ENCODE measurements at places on chromosomes 1 and 21. TPM values are rescaled to one million over a fixed set of nuclear protein-coding genes. Genes with fewer than 3 reads are reported as not detected.
A peak's percentile ranks its signal among the peaks of the same experiment; 100 is the strongest.

ZNF593OS gene
- not detected for total RNA-seq

CR1L gene
- 0.98 TPM for total RNA-seq

DNA sequence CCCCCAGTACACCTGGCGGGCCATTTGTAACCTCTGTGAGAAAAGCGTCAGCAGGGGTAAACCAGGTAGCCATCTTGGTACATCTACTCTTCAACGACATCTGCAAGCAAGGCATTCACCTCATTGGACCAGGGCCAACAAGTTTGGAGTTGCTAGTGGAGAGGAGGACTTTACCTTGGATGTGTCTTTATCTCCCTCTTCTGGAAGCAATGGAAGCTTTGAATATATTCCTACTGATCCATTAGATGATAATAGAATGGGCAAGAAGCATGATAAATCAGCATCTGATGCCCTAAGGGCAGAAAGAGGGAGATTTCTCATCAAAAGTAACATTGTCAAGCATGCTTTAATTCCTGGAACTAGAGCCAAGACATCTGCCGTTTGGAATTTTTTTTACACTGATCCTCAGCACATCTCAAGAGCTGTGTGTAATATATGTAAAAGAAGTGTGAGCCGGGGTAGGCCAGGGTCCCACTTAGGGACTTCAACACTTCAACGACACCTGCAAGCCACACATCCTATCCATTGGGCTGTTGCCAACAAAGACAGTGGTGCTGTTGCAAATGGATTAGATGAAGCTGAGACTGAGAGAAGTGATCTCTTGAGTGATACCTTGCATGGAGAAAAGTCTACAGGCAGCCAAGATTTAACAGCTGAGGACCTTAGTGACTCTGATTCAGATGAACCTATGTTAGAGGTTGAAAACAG, 2.7 kb downstream of the ZBED6 start:
- H3K27ac ChIP-seq = no peak overlapping the region
- peaks cover 9% of the 10 kb centered on the region for H3K36me3 ChIP-seq
- H3K27me3 ChIP-seq = no peaks in the 10 kb centered on the region
- H3K4me3 ChIP-seq = no peak overlapping the region
- H3K4me1 ChIP-seq = peaks cover 8% of the 10 kb centered on the region

GRCh38 chr21:32807717-32808380, 36.3 kb upstream of the PAXBP1 start:
- no peak overlapping the region for H3K27ac ChIP-seq
- no peak for DNase-seq
- H3K36me3 ChIP-seq = no peaks in the 10 kb centered on the region
- no peaks in the 10 kb centered on the region for H3K4me1 ChIP-seq

GRCh38 chr1:1013922-1014648, 788 bp downstream of the ISG15 start:
- peak overlapping the region; percentile 93 for H3K27ac ChIP-seq
- H3K4me1 ChIP-seq = peaks cover 49% of the 10 kb centered on the region
- no peak for DNase-seq
- no peaks in the 10 kb centered on the region for H3K36me3 ChIP-seq
- peak overlapping the region; percentile 98 for H3K4me3 ChIP-seq

DNA sequence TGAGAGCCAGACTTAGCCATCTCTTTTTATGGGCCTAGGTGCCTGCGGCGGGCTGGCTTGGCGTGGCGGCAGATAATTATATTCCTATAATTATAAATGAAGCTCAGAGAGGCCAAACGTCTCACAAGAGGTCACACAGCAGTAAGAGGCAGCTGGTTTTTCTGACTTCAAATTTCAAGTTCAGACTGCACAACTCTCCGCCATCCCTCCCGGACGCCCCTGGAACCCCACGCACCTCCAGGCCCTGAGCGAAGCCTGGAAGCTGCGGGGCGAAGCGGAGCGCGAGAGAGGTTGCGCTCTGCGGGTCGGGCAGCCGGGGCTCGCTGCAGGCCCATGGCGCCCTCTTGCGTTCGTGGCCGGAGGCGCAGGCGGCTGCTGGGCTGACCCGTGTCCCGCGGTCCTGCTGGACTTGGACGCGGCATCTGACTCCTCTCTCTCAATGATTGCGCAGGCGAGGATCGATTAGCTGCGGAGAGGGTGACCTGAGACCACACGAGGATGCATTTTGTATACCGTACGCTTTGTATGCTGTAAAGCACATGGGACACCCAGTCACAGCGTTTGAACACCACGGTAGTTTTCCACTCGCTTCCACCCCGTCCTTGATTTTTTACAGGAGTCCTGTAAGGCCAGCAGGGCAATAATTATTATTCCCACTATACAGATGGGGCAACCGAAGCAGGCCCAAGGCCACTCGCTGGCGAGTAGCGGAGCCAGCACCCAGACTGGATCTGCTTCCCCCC, 272.7 kb downstream of the FOXD2 start:
- peak; percentile 74 for DNase-seq

DNA sequence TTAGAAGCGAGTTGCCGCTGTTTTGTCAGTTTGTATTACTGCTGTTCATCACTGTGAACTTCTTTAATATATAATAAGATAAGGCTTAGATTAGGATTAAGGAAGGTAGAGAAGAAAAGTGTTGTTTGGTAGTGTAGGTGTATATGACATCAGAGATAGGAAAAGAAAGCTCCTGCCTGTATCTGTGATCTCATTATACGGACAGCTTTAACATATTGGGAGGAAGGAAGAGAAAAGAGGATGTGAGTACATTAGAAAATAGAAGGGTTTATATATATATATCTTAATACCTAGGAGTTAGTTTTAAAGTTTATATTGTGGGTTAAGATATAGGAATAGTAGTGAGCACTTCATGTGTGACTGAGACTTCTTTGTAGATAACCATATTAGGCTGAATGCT, 71.0 kb downstream of the RALGPS2 start:
- H3K4me3 ChIP-seq = no peak overlapping the region
- DNase-seq = no peak
- H3K27ac ChIP-seq = no peak overlapping the region
- no peaks in the 10 kb centered on the region for H3K4me1 ChIP-seq
- H3K27me3 ChIP-seq = no peaks in the 10 kb centered on the region
- H3K36me3 ChIP-seq = no peaks in the 10 kb centered on the region

- no peak for DNase-seq
- no peaks in the 10 kb centered on the region for H3K36me3 ChIP-seq
- H3K4me3 ChIP-seq = no peak overlapping the region
- H3K27ac ChIP-seq = no peak overlapping the region
These were observed 51.3 kb upstream of the SLC45A1 start for GRCh38 chr1:8266436-8267165.

- no peak for DNase-seq
- no peaks in the 10 kb centered on the region for H3K4me1 ChIP-seq
- H3K27ac ChIP-seq = no peak overlapping the region
- no peaks in the 10 kb centered on the region for H3K36me3 ChIP-seq
These were observed 463.5 kb downstream of the SMYD3 start for GRCh38 chr1:246043556-246043955.

GRCh38 chr1:35490250-35490649, 67.0 kb downstream of the KIAA0319L start:
- no peak overlapping the region for H3K27ac ChIP-seq
- no peak overlapping the region for H3K4me3 ChIP-seq
- H3K27me3 ChIP-seq = no peaks in the 10 kb centered on the region
- H3K4me1 ChIP-seq = no peaks in the 10 kb centered on the region
- H3K36me3 ChIP-seq = no peaks in the 10 kb centered on the region

DNA sequence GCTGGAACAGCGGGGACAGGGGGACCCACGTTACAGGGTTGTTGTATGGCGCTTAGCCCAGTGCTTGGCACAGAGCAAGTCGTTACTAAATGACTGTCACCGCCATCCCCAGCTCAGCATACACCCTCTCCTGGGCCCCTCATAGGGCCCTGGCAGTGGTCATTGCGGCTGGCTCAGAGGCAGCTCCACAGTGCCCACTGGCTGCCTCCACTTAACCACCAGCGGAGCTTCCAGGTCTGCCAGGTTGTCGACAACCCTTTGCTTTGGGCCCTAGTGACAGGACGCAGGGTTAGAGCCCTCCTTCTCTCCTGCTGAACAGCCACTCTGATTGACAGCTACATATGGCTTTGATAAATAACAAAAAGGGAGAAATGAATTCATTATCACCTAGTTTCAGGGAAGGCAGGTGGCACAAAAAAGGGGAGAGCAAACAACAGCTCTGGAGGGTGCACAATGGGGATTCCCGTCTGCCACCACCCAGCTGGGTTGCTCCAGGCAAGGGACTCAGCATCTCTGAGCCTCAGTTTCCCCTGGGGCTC, 4.8 kb downstream of the EFHD2 start:
- H3K27me3 ChIP-seq = no peaks in the 10 kb centered on the region
- no peak for DNase-seq
- no peak overlapping the region for H3K4me3 ChIP-seq
- H3K27ac ChIP-seq = peak overlapping the region; percentile 99
- peaks cover 83% of the 10 kb centered on the region for H3K4me1 ChIP-seq

Measured in natural killer cell (primary cell).